Karpas-422 (cell line): ENCODE measurements at places on chromosomes 12 and 14. TPM values are rescaled to one million over a fixed set of nuclear protein-coding genes. Genes with fewer than 3 reads are reported as not detected.

Gene GRIP1
- 0.07 and 4.5 TPM in 2 replicates for total RNA-seq

Gene PLBD1
- total RNA-seq, result not detected in 2 replicates

Gene MAP3K9
- total RNA-seq, result 17.1 and 19.4 TPM in 2 replicates

Gene WSCD2
- total RNA-seq, result not detected in 2 replicates

GRCh38 chr14:100295376-100296105 is 10.7 kb downstream of the SLC25A29 start:
- DNase-seq, result no peak

DNA sequence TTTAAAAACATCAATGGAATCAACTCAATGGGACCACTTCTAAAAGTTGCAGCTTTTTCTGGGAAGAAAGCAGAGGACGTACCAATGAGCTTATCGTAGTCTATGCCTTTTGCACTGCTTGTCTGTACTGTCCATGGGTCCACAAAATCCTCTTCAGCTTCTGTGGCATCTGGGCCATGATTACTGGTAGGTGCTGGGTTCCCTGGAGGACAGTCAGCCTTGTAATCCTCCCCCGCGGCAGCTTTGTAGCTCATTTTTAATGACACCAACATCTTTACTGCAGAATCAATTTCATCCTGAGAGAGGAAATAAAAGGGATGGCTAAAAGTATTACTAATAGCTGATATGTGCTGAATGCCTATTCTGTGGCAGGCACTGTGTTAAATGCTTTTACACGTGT is 38.5 kb downstream of the SLC25A47 start:
- no peak for DNase-seq

DNA sequence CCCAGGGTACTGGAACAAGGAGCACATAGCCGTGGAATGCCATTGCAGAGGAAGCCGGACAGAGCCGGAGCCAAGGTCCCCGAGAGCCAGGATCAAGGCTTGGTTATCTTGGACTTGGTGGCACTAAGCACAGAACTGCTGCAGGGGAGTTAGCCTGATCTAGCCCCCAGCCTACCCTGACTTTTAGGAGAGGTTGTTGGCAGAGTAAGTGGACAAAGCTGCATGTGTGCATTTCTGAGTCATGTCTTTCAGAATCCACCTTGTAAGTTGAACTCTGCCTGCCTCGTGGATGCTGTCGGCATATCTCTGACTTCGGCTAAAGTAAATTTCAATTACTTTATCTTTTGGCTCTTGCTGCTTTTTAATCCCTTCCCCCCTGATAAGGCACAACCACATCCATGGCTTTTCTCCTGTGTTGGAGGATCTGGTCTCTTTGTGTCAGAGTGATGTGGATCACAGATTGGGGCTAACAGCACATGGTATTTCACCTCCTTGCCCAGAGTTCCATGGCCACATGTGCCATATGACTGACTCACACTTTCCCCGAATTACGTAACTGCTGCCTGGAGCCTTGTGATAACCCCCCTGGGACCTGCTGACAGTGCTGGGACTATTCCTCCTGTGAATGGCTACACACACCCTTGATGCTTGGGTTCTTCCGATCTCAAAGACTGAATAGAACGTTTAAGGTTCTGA is 240.3 kb downstream of the EMP1 start:
- no peak for DNase-seq

GRCh38 chr14:83757916-83758315 is 1772.0 kb upstream of the FLRT2 start:
- no peak for DNase-seq

DNA sequence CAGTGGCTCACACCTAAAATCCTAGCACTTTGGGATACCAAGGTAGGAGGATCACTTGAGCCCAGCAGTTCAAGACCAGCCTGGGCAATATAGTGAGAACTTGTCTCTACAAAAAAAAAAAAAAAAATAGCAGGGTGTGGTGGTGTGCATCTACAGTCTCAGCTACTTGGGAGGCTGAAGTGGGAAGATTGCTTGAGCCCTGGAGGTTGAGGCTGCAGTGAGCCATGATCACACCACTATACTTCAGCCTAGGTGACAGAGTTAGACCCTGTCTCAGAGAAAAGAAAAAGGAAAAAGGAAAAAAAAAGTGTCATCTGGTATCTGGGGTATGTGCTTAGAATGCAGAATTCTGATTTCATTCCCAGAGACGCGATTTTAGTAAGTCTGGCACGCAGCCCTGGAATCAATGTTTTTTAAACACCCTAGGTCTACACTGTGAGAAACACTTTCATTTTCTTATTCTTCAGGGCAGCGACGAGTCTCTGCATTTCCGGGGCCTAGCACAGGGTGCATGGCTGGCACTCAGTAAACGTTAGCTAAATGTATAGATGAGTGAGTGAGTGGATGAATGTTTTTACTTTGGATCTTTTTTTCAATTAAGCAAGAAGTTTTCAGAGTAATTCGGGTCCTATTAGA is 243.8 kb upstream of the PWP1 start:
- DNase-seq, result no peak

- no peak for DNase-seq
These were observed 43.7 kb upstream of the GPHB5 start for GRCh38 chr14:63362389-63362819.

GRCh38 chr12:54585243-54585642 is 3.2 kb downstream of the PPP1R1A start:
- DNase-seq, result no peak

- peak; percentile 93 for DNase-seq
These were observed 5.0 kb downstream of the REM2 start for GRCh38 chr14:22887990-22888378.
